Stimulated activated CD8-positive, alpha-beta memory T cell treated with anti-CD3 and anti-CD28 coated beads, Interleukin-7, amount 100 ng/mL, for 24 hours (primary cell): ENCODE measurements at places on chromosomes 5 and 9.

GRCh38 chr5:126610160-126610559, 9.4 kb downstream of the PHAX start:
- DNase-seq = no peak

DNA sequence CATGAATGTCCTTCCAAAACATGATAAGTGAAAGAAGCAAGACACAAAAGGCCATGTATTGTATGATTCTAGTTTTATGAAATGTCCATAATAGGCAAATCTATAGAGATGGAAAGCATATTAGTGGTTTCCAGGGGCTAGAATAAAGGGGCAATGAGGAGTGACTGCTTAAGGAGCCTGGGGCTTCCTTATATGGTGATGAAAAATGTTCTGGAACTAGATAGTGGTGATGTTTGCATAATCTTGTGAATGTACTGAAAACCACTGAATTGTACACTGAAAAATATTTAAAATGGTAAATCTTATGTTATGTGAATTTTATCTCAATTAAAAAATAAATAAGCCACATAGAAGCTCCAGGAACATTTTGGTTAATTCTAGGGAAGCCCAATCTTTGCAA, 144.4 kb upstream of the ANKRD55 start:
- no peak for DNase-seq

DNA sequence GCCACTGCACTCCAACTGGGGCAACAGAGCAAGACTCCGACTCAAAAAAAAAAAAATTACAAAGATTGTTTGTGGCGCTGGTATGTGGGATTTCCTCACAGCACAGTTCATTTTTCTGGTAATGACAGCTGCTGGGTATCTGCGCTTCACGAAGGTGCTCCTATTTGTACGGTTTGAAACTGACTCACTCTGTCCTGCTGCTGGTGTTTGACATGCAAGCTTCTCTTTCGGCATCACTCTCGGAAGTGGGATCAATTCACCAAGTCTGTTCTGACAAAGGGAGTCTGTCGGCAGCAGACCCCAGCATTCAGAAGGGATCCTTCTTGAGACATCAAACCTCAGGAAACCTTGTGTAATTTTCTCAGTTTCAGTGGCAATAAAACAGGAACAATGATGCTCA, 26.3 kb downstream of the MAML1 start:
- no peak for DNase-seq

DNA sequence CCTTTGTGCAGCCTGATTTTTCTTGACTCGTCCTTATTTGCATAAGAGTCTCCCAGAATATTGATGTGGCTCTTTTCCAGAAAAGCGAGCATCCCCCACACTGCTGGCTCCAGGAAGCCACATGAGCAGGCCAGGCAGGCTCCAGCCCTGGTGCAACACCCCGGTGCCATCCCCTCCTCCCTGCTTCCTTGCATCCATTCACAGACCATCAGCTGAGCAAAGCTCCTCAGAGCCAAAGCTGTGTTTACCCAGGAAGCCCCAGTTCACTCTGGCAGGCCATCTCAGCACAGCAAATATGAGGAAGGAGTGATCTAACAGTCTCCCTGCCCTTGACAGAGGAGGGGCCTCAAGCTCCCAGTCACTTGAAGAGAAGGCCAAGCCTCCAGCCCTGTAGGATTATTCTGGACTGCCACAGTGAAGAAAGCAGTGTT, 34.4 kb downstream of the INSYN2B start:
- no peak for DNase-seq

- no peak for DNase-seq
Measured at GRCh38 chr5:179253730-179254129, 91.5 kb downstream of the ADAMTS2 start.

DNA sequence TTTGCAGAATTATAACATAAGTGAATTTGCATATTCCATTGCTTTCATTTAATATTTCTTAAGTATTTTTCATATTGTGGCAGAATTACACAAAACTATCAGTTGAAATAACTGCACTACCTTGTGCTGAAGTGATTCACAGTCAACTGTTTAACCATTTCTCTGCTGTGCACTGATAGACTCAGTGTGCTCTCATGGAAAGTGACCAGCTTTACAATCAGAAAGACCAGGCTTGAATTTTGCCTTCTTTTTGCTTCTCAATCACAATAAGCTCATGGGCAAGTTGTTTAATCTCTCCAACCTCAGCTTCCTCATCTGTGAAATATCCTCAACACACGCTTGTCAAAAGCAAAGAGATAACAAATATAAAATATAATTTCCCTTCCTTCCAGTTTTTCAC, 18.3 kb downstream of the CDK5RAP2 start:
- no peak for DNase-seq

- no peak for DNase-seq
Measured at GRCh38 chr5:73250645-73251044, 77.7 kb downstream of the TMEM174 start.

- DNase-seq = no peak
Measured at GRCh38 chr9:13919401-13919800, 394.5 kb downstream of the NFIB start.

DNA sequence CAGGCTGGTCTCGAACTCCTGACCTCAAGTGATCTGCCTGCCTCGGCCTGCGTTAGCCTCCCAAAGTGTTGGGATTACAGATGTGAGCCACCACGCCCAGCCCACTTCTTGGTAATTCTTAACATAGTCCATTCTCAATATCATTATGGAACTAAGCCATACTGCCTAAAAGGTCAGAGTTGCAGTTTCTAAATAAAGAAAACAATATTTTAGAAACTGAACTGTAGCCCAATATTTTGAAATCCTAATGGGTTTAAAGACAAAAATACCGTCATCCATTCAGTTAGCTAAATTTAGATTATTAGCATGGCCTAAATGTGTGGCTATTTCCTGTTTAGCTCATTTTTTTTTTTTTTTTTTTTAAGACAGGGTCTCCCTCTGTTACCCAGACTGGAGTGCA, 99.5 kb downstream of the USP20 start:
- no peak for DNase-seq

DNA sequence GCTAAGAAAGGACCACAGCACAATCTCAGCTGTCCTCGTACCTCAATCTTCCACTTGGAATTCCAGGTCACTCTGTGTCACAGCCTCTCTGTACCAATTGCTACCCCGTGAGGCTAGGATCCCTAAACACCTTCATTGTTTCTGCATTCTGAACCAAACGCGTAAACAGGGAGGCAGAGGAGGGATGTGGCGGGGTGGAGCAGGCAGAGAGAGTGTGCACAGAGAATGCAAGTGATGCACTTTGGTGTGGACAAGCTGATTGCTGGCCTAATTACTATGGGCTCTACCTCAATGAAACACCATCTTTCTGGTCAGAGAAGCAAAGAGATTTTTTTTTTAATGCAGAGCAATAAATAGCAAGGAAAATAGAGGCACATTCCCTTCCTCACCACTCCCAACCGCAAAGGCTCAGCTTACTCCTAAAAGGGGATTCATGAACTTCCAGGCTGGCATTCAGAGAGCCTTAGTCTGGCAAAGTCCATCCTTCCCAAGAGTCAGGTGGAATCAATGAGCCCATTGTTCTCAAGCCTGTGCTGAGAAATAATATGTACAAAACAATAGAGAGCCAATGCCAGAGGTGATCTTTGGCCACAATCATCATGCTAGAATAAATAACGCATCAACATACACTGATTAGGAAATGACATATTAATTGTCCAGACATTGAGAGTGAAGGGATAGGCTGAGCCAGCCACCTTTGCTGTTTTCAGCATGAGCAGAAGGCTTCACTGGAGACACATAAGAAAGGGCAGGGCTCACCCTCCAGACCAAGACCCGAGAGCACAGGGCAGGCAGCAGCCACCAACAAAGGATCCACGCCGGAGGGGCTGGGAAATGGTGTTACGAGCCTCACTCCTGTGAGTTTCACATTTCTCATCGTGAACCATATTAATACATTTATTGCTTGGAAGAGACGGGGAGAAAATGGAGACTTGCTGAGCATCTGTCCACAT, 278.8 kb downstream of the ENC1 start:
- no peak for DNase-seq

GRCh38 chr9:90219548-90220118, 423.0 kb downstream of the DIRAS2 start:
- DNase-seq = peak; percentile 15

DNA sequence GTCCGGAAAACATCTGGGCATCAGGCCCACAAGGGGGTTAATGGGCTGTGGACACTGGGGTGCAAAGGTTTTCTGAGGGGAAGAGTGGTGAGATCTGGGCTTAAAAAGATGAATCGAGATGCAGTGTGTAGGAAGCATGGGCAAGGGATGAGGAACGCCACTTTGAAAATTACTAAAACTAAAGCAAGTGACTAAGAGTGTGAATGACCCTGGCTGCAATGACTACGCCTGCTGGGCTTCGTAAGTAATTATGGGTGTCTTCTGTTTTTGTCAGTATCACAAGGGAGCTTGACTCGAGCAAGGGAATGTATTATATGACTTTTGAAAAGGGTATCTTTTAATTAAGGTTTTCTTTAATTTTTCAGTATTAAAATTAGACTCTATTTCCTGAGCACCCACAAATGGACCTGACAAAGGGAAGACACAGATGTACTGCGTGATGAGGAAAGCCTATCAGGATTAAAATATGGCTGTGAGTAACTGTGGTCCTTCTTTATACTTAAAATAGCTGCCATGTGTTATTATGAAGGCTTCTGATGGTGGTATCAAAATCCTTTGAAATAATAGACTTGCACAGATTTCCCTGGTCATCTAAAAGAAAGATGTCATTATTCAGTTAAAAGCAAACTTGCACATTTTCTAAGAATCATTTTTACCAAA, 4.2 kb downstream of the CTXN3 start:
- DNase-seq = no peak

DNA sequence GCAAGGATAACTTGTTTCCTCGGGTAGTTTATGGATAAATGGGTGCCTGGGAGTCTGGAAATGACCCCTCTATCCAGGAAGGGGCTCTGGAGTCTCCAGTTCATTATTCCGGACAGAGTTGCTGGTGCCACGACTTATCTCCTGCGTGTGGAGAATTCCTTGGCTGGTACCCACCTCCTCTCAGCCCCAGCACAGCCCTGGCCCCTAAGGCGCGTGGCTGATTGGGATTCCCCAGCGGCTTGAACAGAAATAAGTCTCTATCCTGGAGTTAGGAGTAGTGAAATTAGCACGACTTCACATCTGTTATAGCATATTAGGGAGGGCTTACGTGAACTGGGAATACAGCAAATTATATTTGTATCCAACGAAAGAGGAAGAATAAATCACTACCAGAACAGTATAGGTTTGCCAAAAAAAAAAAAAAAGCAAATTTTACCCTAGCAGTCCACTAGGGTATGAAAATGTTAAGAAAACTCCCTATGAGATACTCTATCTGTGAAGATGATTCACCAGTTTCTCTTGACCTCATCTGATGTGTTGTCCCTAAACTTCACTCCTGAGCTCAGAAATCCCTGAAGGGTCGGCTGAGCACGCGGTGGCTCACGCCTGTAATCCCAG, 172.5 kb upstream of the OTULINL start:
- no peak for DNase-seq

DNA sequence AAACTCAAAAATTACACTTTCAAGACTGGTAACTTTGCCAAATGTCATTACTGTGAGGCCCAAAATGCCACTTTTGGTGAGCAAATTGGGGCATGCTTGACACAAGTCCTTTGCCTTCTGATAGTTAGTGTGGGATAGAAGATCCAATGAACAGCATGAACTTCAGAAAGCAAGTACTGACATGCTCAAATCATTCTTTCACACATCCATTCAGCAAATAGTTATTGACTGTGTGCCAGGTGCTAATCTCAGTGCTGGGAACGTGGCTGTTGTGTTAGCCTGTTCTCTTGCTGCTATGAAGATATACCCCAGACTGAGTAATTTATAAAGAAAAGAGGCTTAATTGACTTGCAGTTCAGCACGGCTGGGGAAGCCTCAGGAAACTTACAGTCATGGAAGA, 247.0 kb downstream of the CHSY3 start:
- no peak for DNase-seq

- DNase-seq = no peak
Measured at GRCh38 chr9:135908093-135908753, 877 bp upstream of the CAMSAP1 start.

DNA sequence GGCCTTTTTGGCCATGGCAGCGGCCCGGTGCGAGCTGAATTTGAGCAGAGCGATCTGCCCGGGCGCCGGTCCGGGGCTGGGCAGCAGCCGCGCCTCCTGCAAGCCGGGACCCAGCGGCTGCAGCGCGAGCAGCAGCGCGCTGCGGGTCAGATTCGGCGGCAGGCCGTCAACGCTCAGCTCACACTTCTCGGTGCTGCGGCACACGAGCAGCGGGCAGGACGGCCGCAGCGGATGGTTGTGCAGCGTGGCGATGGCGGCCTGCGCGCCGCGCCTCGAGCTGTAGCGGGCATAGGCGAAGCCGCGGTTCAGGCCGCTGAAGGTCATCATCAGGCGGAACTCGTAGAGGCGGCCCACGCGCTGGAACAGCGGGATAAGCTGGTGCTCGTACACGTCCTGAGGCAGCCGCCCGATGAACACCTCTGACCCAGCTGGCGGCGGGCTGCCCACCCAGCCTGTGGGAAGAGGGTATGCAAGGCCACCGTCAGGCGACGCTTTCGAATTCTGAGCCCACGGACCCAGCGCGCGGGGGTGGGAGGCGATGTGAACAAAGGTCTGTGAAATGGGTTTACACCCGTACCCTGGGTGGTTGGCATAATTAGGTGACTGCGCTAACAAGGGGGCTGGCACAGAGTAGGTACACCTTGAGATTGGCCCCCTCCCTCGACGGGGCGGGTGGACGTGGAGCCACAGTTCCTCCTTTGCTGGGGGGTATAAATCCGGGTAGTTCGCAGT, 755 bp downstream of the DND1 start:
- DNase-seq = no peak

DNA sequence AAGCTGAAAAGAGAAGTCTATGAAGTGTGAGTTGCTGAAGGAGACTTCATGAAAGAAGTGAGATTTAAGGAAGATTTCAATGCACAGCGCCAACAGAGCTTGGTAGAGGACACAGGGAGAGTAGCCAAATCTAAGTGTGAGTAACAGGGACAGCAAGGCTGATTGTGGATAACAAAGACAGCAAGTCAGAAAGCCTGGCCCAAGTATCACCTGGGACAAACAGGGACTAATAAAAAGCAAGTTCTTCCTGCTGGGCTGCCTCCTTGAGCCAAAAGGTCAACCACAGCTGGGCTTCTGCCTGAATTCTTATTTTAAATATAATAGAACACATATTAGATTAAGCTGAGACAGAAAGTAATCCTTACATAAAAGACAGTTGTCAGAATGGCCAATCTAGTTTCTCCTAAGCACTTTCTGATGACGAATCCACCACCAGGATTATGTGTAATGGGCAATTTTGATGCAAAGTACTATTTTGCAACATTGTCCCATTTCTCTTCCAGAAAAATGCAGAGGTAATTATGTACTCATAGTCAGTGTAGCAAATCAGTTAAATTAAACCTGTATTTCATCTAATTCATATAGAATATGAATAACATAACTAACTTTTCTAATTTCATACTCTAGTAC, 73.8 kb downstream of the MAPKAP1 start:
- no peak for DNase-seq

DNA sequence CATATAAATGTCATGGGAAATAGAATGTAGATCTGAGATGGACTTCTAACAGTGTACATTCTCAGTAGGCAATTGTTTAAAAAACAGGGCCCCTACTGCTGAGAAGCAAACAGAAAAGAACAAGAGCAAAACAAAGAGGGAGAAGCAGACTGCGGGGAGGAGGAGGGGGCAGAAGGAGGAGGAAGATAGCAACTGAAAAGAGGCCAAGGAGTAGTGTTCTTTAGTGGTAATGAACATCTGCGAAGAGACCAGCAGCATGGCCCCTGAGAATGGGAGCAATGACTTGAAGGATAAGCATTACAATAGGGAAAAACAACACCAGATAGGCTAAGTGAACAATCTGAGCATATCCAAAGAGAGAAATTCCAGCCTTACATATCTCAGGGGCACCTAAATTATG, 36.8 kb downstream of the HAPLN1 start:
- DNase-seq = no peak
